Stimulated activated naive CD8-positive, alpha-beta T cell treated with anti-CD3 and anti-CD28 coated beads, Interleukin-15, Interleukin-2, amounts not matched to agents 100 U/mL and 50 U/mL, for 24 hours (primary cell): ENCODE measurements at places on chromosomes 1 and 21.
A peak's percentile ranks its signal among the peaks of the same experiment; 100 is the strongest.

DNA sequence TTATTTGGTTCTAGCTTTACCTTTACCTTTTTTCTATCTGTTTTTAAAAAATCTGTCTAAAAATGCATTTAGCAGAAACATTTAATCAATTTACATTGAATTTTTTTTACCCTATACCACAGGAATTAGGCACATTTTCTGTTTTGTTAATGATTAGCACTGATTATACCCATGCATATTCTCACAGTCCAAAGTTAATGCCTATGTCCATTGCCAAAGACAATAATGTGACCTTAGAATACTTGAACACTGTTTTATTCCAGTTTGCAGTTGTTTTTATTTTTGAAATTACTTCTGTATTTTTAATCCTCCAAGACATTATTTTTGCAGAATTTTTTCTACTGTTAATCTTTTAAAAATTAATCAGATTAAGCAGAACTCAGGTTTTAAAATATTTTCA is 11.0 kb upstream of the AMY2B start:
- DNase-seq = no peak

DNA sequence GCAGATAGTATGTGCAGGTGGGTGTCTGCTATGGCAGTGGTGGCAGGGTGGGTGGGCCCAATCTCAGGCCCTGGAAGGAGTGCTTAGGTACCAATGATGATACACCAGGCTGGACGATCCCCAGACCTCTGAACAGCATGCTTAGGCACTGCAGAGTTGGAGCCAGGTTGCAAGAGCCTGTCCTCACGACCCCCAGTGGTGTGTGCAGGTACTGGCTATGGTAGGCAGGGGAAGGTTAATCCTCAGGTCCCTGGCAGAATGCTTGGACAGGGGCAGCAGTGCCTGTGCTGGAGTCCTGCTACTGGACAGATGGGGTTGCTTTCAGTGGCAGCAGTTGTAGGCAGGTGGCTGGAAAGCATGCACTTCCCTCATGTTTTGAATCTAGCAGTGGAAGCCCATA is 100.5 kb upstream of the NEK7 start:
- peak; percentile 18 for DNase-seq

DNA sequence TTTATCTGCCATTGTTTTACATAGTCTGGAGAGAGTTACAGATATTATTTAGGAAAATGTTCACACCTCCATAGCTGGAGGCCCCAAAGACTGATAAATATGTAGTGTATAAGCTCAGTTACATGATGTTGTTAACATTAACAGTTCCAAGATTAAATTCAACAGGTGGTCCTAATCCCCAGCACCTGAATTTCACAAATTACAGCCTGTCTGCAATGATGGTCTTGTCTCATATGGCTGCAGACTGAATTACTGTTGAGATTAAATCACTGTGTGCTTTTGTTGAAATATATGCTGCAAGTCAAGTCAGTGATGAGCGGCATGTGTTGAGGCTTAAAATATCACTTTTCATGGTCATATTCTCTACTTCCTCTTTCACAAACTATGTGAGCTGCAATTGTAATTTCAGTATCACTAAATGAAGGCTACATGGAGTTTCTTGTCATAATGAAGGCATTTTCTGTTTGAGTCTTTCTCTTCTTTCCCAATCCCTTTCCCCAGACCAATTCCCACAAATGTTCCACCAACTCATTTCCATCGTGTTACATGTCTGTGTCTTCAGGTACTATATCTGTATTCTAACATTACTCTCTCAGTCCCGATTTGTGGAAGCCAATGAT is 4.2 kb downstream of the ST6GALNAC5 start:
- no peak for DNase-seq

DNA sequence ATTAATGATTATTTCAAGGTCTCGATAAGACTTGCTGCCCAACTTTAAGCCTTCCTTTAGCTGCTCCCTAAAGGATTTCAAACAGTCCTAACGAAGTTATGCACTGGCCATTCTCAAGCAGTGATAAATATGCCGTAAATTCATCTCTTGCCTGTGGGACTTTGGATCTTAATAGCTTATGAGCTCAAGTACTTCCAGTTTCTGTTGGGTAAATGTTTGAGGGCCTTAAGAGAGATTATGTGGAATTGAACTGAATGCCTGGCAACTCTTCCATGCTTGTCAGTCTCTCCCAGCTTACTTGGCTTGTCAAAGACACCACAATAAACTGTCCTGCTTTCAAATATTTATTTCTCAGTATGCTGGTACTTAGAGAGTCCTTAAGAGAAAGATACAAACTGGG is 3.5 kb upstream of the OR10J4 start:
- DNase-seq = no peak

- no peak for DNase-seq
Observed at GRCh38 chr21:34701726-34702125, 32.9 kb downstream of the CLIC6 start.

DNA sequence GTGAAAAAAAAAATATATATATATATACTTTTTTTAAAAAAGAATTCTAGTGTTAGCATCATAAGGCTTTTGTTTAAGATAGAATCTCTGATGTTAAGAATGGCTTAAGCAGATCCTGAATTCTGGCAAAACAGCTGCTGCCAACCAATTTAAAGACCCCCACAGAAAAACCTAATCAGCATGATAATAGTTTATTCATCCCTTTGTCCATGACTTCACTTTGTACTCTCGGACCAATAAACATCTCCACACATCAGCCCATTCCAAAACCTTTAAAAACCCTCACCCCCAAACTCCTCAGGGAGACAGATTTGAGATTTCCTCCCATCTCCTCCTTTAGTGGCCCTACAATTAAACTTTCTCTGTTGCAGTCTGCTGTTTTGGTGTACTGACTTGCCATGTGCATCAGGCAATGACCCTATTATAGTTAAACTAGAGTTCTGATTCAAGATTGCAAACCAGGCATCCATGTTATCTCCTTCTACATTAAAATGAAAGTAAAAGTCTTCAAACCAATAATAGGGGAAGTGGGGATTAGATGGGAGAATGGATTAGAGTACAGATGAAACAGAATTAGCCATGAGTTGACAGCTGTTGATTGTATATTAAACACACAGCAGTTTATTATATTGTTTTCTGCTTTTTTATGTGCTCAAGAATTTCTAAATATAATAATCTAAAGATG is 9.8 kb upstream of the PHTF1 start:
- no peak for DNase-seq

DNA sequence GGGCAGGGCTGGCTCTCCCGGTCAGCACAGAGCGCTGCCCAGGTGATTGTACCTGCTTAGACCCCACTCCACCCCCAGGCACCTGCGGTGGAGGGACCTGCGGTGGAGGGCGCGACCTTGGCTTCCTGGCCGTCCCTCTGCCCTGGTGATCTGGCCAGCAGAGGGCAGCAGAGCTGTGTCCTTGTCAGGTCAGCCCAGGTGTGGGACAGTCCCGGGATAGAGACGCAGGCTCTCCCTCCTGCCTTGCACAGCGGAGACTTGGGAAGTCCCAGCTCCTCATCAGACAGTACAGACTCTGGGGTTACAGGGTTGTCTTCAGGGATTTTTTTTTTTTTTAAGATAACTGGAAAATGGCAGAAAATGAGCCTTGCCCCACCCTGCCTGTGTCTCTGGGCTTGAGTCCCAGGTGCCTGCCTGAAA is 10.0 kb downstream of the SLX9 start:
- peak; percentile 88 for DNase-seq

DNA sequence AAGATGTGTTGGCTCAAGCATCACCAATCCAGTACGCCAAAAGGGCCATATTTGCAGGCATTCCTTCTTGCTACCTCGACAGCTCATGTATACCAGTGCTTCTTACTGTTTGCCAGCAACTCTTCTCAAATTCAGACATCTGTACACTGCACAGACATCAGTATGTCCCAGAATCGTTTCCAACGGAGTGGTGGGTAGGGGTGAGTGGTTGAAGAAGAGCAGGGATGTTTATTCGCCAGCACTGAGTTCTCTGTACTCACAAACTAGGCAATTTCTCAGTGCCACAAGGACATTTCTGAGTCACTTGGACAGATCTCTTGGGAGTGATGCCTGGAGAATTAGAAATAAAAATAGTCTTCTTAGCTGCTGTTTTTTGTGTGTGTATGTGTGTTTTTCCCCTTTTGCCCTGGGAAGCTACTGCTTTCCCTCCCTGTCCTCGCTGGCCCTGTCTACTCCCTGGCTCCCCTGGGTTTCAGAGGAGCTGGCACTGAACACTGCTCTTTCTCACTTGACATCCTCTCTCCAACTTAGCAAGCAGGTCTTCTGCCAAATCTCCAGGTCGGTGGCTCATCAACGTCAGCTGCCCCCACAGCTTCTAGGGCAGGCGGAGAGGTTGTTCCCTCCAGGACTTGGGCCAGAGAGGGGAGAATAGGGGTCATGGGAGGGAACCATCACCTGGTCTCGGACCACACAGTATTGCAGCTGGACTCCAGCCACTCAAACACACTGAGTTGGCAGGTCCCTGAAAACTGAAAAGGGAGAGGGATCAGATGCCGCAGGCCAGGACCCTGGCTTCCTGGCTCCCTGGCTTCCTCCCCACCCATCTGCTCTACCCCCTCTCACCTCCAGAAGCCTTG is 90.5 kb downstream of the NMNAT2 start:
- no peak for DNase-seq
